ENCODE measurements at places on chromosomes 3 and 15. TPM values are rescaled to one million over a fixed set of nuclear protein-coding genes. Genes with fewer than 3 reads are reported as not detected.

DNA sequence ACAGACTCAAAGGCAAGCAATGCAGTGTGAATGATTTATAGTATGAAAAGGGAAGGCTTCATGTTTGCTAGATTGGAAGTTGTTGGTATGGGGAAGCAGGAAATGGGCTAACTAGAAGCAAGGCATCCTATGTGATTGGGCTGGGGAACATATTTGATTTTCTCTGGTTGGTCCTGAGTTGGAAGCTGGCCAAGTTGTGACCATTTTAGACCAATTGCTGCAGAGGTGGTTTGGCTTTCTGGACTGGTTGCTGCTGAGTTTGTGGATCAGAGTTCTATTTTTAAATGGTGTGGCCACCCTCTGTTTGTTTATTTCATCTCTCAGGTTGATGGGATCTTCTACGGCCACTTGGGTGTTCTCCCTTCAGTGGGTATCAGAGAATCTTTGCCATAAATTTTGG, 39.7 kb downstream of the NUDT16 start:
- no peak for DNase-seq

PCSK6 gene
- 10.8 TPM for polyA plus RNA-seq

DPPA4 gene
- not detected for polyA plus RNA-seq

GOLGA8K gene
- 0.87 TPM for polyA plus RNA-seq

DNA sequence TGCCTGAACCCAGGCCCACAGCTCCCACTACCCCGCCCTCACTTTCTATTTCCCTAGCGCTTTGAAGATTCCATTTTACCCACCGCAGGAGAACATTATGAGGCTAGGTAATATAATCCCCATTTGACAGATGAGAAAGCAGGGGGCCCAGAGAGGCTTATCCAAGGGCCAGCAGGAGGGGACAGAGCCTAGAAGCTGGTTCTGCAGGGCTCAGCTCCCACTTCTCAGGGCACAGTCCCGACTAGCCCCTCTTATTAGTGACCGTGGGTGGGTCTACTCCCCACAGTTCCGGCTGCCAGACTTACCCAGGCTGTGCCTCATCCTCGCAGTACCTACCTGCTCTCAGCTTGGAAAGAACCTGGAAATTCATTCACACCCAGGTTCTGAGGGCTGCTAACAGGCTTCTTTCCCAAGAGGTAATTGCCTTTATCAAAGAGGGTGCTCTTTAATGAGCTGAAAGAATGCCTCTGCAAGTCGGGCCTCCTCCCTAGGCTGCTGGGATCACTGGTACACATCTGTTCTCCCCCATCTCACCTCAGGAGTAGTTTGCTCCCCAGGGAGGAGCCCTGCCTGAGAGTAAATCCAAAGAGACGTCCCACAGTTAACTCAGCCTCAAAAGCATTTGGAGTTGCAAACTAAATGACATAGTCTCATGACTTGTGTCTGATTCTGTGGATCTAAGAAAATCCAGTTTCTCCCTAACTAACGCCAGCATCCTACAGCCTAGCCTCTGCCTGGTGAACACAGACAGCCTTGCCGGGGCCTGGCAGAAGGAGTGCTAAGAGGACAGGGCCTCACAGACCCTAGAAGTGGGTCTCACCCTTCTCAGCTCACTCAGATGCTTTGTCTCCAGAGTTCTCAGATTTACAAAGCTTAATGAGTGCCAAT, 125.0 kb downstream of the CHSY1 start:
- no peak for DNase-seq

DNA sequence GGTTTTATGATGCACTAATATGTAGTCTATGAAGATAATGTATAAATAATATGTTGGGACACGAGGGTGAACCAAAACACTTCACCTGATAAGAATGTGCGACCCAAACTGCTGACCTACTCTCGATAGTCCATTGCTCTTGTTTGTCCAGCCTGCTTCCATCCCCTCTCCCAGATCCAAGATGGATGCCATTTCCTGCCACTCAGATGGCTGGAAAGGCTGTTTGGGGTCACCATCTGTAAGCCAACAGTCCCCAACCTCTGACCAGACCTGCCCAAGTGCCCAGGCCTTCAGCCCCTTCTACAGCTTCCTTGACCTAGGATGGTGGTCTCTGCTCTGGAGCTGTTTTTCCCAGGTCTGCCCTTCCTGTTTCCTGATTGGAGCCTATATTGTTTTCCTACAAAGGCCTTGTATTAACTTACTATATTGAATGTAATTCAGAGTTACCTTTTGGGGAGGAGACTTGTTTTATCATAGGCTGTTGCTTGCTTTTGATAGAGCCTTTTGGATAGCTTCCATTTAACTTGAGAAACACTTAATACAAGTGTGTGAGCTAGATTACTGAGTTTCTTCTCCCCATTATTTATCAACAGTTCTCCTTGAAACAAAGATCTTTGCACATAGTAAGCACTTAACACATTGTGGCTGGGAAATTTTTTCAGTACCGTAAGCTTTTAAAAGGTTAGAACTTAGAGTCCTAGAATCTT, 5.0 kb upstream of the PAQR9 start:
- no peak for DNase-seq

DNA sequence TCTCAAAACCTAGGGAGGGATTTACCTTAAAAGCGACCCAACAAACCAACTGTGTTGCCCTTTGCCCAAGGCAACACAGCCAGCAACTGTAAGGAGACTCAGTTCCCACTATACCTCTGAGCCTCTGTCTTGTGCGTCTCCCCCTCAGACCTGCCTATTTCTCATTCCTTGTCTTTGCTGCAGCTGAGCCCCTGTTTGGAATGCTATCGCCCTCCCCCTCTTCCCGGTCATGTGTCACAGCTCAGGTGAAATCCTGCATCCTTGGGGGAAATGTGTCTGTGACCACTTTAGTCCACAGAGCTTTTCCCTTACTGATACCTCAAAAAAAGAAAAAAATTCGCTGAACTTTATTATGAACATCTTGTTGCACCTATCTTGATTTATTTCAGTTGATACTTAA, 52.0 kb upstream of the LRIG1 start:
- DNase-seq = no peak

PYGO1 gene
- 6.3 TPM for polyA plus RNA-seq

DNA sequence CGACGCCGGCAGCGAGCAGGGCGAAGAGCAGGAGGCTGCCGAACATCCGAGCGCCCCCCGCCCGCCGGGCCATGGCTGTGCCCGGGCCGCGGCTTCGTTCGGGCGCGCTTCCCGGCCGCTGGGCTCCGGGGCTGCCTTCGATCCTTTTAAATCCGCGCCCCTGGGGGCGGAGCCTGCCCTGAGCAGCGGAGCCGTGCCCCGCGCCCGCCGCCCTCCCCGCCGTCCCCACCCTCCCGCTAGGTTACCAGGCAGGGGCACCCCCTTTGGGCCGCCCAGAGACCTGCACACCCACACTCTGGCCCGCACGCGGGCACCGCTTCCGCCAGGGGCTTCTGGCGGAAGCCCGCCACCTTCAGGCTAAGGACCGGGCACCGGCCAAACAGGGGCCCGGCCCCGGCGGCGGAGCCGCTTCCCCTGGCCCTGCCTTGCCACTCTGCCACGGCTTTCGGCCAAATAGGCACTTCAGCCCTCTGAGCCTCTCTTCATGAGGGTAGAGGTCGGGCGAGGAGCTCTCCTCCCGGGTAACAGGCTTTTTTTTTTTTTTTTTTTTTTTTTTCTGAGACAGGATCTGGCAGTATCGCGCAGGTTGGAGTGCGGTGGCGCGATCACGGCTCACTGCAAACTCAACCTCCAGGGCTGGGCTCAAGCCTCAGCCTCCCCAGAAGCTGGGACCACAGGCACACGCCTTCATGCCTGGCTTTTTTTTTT, at the start of gene NMB:
NMB (minus strand) TSS at position 120 of the 708 bp plus-strand sequence; CDS start at position 73, 47 bp downstream.
- DNase-seq = peak; percentile 89

IRAK2 gene
- polyA plus RNA-seq = 9.1 TPM

DNA sequence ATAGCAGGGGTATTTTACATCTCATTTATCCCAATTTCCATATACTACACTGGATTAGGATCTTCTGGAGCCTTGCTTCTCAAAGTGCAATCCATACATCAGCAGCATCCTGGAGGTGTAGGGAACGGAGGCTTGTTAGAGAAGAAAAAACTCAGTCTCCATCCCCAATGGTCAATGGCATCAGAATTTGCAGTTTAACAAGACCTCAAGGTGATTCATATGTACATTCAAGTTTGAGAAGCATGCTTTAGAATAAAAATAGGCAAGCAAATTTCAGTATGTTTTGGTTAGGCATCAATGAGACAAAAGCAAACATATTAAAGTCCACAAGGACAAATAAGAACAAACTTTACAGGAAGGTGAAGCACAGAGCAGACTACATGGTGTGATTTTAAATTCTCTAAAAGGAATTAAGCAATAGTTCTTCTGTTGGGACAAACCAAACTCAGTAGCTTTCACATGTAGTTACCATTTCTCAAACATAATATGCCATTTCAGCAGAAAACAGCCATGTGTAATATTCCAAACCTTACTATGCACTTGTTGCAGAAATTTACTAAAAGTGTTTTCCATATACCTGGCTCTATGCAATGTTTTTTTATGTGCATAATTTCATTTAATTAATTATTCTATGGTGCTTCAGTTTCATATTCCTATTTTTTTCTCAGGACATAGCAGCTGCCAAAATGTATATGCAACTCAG, 360.3 kb upstream of the NECTIN3 start:
- DNase-seq = no peak

GOLGA6L7 gene
- polyA plus RNA-seq = not detected

GRCh38 chr3:139227165-139227564, 116.7 kb upstream of the MRPS22 start:
- no peak for DNase-seq

DNA sequence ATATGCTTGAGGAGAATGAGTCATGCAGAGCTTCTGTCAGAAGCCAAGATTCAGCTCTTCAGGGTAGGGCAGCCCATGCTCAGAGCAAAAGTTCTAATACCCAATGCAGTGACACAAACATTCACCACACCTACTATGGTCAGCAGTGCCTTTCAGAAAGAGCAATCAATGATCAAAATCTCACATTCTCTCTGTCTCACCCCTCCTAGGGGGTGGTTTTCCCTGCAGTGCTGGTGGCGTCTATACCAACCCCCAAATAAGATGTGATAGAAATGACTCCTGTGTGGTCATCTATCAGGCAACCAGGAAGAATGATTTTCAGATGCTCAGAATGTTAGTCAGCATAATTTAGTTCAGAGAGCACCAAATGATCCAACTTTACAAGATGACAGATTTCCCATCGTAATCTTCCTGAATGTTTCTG, 385.3 kb downstream of the NTRK3 start:
- DNase-seq = no peak

PLSCR5 gene
- polyA plus RNA-seq = not detected

DNA sequence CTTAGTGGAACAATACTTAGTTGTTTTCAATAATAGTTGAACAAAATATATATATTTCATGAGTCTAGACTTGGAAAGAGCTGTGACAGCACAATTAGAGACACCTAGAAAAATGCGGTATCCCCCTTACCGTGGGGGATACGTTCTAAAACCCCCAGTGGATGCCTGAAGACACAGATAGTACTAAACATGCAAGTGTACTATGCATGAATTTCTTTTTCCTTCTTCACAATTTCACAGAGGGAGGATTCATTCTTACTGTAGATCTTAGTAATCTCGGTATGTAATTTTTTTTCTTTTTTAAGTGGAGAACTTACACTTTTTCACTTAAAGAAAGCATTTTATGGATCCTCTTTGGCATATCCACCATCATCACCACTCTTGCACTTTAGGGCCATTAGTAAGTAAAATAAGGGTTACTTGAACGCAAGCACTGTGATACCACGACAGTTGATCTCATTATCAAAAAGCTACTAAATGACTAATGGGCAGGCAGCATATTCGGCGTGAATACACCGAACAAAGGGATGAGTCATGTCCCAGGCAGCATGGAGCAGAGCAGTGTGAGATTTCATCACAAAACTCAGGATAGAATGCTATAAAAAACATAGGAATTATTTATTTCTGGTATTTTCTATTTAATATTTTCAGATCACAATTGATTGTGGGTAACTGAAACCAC, 72.3 kb upstream of the ZNF280D start:
- DNase-seq = peak; percentile 67

DNA sequence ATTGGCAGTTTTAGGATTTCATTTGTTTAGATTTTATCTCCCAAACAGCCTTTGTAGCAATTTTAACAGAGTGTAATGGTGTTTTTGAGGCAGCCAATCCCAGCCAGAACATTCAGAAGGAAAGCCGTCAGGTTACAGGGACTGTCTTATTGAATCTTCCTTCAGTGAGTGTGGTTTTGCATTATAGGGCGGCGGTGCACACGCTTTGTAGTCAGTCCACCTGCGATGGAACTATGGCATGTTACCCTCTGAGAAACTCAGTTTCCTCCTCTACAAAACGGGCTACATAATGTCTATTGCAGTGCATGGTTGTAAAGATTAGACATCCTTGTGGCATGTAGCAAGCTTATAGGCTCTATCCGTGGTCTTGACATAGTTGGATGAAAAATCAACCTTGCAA, 1.0 kb downstream of the LRRC28 start:
- no peak for DNase-seq

GCSAM gene
- polyA plus RNA-seq = not detected

DNA sequence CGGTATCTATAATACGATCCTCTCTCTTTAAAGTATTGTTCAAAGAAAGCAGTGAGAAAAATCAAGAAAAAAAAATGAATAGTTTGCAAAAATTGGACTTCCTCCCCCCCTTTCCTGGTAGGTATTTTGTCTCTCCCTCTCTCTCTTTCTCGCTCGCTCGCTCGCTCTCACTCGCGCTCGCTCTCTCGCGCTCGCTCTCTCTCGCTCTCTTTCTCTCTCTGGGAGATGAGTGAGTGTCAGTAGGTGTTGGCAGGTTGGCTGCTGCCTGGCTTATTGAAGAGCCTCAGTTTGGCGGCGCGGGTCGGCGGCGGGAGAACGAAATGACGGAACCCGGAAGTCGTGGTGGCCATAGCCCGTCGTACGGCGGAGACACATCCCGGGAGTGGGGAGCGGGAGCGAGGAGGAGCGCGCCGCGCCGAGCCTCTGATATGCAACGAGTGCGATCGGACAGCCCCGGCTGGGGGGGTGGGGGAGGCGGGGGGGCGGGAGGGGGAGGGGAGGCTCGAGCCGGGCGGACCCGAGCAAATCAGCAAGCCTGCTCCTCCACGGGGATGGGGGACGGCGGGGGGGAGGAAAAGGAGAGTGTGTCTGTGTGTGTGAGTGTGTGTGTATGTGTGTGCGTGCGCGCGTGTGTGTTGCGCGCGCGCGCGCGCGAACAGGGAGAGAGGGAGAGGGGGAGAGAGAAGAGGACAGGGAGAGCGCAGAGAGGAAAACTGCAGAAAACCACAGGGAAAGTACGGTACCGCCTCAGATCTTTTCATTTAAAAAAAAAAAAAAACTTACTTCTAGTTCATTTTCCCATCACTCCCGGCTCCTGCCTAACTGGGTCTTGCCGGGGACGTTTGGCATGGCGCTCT, at the start of gene MEIS2:
MEIS2 (minus strand) TSS at position 441 of the 857 bp plus-strand sequence. CDS start 1,083 bp downstream, outside the sequence.
- DNase-seq = peak; percentile 79

MAPK6 gene
- polyA plus RNA-seq = 49.1 TPM

STRIT1 gene
- polyA plus RNA-seq = not detected

GRCh38 chr15:77836906-77837648, 204.4 kb upstream of the LINGO1 start:
- no peak for DNase-seq

GRCh38 chr3:122902326-122902725, 107.5 kb downstream of the SLC49A4 start:
- DNase-seq = no peak

LRRIQ4 gene
- not detected for polyA plus RNA-seq

DNA sequence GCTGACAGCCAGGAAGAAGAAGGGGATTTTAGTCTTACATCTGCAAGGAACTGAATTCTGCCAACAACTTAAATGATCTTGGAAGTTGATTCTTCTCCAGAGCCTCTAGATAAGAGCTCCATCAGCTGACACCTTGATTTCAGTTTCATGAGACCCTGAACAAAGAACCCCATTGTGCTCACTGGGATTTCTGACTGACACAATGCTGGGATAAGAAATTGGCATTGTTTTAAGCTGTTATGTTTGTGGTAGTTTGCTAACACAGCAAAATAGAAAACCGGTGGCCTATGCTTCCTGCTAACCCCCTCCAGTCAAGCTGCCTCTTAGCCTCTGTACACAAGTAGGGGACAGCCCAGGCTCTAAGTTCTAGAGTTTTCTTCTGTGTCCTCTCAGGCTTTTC, 36.2 kb downstream of the MASP1 start:
- DNase-seq = no peak

Data from A549 (cell line).